ENCODE measurements at places on chromosomes 7 and 10.

DNA sequence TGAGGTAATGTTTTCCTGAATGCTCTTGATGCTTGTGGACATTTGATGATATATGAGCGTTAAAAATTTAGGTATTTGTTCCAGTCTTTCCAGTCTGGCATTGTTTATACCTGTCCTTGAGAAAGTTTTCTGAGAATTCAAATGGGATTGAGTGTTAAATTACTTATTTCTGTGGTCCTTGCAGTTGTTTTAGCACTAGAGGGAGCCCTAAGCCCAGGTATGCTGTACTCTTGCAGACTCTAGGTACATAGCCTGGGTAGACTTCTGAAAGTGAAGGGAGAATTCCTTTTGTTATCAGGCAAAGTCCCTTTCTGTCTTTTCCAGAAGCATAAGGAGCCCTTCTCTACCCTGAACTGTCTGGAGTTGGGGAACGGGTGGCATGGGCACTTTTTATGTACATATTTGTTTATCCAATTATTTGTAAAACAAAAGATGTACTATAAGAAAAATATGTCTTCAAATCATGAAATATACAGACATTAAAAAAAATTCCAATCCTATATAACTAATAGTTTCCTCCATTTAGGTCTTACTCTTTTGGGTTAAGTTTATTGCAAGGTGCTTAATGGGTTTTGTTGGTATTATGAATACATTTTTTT is 262.1 kb downstream of the ATRNL1 start:
- peak; percentile 52 for DNase-seq

DNA sequence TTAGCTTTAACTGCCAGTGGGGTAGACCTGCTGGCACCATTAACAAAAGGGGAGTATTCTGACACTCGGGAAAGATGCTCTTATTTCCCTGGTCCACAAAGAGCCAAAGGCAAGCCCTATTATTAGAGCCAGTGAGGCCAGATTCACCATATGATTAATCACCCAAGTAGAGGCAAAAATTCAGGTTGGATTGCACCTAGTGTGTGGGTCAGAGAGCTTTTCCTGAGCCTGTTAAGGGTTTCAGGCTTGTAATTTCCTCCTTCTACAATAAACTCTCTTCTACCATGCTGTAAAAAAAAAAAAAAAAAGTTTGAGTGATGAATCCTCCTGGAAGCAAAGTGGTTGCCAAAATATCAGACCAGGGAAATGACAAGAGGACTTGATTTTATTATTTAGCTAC is 163.5 kb downstream of the MBL2 start:
- DNase-seq: no peak

DNA sequence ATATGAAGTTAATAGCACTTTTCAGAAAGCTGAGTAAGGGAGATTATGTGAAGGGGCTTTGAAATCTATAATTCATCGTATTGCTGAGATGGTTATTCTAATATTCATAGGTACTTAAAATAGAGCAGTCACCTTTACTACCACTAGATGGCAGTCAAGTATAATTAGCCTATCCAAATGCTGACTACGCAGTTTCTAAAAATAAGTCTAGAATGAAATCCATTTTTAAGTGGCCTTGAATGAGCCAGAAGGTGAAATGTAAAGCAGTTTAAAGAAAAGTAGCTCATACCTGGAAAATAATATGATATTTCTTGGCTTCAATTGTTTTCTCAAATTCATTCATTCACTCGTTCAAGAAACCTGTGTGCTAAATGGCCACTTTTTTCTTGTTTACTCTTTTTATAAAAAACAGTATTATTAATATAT is 1277.1 kb downstream of the GATA3 start:
- peak; percentile 54 for DNase-seq

- no peak for DNase-seq
Measured at GRCh38 chr10:48885376-48885775, 54.3 kb downstream of the LRRC18 start.

- no peak for DNase-seq
Measured at GRCh38 chr10:65555192-65555591, 1370.6 kb upstream of the LRRTM3 start.

- no peak for DNase-seq
Measured at GRCh38 chr10:2392145-2392812, 655.0 kb upstream of the ADARB2 start.

DNA sequence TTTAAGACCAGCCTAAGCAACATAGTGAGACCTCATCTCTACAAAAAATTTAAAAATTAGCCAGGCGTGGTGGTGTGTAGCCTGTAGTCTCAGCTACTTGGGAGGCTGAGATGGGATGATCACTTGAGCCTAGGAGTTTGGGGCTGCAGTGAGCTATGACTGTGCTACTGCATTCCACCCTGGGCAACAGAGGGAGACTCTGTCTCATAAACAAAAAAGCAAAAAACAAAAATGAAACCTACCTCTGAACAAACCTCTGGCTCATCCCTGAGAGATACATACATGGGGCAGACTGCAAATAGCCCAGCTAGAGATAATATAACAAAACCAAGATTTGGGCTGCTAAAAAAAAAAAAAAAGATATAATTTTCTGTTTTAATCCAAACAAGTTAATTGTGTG is 19.5 kb downstream of the C10orf67 start:
- no peak for DNase-seq

- peak; percentile 19 for DNase-seq
Measured at GRCh38 chr7:99143521-99143852, 421 bp downstream of the SMURF1 start.

DNA sequence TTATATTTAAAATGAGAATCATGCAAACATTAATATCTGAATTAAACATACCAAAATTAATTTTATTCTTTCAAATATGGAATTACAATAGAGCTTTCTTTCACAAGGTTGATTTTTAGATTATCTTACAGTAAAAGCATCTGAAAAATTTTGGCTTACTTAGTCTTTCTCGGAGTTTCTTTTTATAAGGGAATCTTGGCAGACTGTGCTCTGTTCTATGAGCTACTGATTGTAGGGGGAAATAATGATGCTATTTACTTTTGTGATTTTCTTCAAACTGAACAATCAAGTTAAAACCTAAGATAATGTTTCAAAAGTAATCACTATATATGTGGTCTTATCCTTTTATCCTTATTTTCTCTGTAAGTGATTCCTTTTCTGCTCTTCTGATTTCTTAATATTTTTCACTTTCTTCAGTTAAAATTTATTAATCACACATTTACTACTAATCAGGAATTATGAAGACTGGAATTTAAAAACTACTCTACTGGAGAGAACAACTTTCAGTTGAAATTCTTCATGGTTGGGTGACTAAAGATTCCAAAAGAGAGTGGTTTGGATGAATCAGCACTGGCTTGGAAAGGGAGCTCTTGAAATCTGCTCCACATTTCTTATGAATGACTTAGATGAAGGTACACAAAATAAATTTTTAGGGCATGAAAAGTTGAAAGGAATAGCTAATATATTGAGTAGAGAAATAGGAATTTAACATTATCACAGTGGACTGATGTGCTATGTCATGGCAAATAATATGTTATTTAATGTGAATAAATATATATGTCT is 103.9 kb downstream of the PPP1R9A start:
- no peak for DNase-seq

GRCh38 chr7:80357530-80357929 is 154.3 kb downstream of the GNAT3 start:
- no peak for DNase-seq

- DNase-seq: no peak
Measured at GRCh38 chr7:95454438-95455045, 19.7 kb upstream of the PON2 start.

DNA sequence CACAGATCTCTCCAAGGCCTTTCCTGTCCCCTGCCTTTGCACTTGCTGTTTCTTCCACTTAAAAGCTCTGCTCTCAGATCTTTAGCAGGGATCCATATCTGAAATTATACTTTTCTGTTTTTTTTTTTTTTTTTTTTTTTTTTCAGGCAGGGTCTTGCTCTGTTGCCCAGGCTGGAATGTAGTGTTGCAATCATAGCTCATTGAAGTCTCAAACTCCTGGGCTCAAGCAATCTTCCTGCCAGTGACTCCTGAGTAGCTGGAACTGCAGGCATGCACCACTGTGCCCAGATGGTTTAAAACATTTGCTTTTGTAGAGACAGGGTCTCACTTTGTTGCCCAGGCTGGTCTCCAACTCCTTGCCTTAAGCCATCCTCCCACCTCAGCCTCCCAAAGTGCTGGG is 5.0 kb upstream of the TSPAN15 start:
- DNase-seq: no peak

DNA sequence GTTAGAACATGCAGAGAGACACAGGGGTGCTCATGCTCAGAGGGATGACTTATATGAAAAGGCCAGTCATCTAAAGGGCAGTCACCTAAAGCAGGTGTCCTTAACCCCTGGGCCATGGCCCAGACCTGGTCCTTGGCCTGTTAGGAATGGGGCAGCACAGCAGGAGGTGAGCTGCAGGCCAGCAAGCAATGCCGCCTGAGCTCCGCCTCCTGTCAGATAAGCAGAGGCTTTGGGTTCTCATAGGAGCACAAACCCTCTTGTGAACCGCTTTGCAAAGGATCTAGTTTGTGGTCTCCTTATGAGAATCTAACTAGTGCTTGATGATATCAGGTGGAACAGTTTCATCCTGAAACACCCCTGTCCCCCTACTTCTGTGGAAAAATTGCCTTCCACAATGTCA is 14.5 kb downstream of the ANKRD7 start:
- DNase-seq: no peak

GRCh38 chr7:112853422-112853821 is 63.2 kb upstream of the TMEM168 start:
- no peak for DNase-seq

DNA sequence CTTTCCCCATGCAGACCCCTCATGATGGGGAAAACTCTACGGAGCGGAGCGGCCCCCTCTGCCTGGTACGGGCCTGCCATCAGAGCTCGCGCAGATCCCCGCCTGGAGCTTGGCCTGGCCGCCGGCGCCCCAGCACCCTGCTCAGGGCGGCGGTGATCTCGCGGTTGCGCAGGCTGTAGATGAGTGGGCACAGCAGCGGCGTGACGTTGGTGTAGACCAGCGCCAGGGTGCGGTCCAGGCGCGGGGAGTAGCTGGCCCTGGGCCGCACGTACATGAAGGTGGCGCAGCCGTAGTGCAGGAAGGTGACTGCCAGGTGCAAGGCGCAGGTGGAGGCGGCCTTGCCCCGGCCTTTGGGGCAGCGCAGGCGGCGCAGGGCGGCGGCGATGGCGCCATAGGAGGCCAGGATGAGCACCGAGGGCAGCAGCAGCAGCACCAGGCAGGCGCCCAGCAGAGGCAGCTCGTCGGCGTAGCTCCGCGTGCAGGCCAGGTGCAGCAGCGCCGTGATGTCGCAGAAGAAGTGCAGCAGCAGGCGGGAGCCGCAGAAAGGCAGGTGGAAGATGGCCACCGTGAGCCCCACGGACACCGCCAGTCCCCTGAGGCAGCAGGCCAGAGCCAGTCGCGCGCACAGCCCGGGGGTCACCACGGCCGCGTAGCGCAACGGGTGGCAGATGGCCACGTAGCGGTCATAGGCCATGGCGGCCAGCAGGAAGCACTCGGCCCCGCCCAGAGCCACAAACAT is 33.4 kb downstream of the TAS2R41 start:
- DNase-seq: no peak

- DNase-seq: no peak
Measured at GRCh38 chr10:36271627-36272340, 629.7 kb upstream of the FZD8 start.

GRCh38 chr10:103618575-103619423 is 125.3 kb downstream of the NEURL1 start:
- DNase-seq: no peak

DNA sequence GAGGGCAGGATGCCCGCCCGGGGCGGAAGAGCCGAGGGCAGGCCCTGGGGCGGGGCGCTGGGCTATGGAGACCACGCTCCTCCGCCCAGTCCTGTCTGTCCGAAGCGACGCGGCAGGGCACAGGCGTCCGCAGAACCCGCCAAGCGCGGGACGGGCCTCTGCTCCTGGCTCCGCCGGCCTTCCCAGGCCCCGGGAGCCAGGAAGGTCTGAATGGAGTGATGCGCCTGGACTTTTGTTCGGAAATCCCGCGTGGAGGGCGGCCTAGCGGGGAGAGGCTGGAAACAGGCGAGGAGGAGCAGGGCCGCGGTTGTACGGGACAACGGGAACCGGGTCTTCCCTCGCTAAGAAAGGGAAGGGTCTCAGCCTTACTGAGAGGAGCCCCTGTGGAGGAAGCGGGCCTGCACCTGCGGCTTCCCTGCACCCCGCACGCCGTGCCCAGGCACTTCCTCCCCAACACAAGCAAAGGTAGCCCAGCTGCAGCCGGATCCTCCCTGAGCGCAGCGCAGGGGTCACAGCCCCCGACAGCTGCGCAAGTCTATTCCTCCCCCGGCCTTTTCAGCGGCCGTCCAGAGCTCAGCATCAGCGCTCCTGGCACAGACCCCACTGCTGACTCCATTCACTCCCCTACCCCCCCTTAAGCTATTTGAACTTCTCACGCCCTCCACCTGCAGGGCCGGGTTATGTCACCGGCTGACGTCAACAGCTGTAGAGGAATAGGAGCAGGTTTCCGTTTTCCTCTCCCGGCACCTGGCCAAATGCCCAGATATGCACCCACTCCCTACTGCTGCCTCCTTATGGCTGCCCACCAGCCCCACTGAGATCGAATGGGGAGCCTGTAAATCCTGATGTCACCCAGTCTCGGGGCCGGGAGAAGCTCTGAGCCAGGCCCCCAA is 143.2 kb upstream of the RET start:
- DNase-seq: no peak

GRCh38 chr10:51920672-51921071 is 221.3 kb upstream of the CSTF2T start:
- no peak for DNase-seq

GRCh38 chr10:49446031-49446430 is 50.1 kb upstream of the DRGX start:
- no peak for DNase-seq

GRCh38 chr10:24851629-24852028 is 100.8 kb downstream of the PRTFDC1 start:
- no peak for DNase-seq

GRCh38 chr7:96219378-96220130 is 102.3 kb downstream of the SLC25A13 start:
- no peak for DNase-seq

GRCh38 chr7:140593672-140593982 is 47.0 kb downstream of the DENND2A start:
- DNase-seq: no peak

GRCh38 chr7:123995617-123996326 is 37.1 kb downstream of the TMEM229A start:
- DNase-seq: peak; percentile 29

GRCh38 chr10:111082102-111082975 is 5.5 kb downstream of the ADRA2A start:
- DNase-seq: no peak

DNA sequence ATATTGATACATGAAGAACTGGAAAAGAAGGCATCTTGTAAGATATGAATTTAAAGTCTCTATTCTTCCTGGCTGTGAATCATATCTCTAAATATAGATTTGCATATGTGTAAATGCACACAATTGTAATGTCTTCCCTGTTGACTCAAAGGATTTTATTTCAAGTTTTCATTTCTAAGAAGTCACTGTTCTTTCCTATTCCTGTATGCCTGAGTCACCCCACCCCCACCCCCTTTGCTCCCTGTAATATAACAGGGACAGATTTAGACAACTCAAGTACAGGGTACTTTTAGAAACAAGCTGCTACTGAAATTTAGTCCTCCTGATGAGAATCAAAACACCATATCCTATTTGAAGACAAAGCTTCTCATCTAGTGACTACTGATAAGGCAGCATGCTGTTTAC is 43.0 kb upstream of the HECTD2 start:
- no peak for DNase-seq

GRCh38 chr10:78849731-78850130 is 219.0 kb upstream of the ZMIZ1 start:
- no peak for DNase-seq

Measured in GM13977 (cell line).